ENCODE measurements at places on chromosomes 6 and 20. TPM values are rescaled to one million over a fixed set of nuclear protein-coding genes. Genes with fewer than 3 reads are reported as not detected.
A peak's percentile ranks its signal among the peaks of the same experiment; 100 is the strongest.

The HTR1E gene
- not detected for total RNA-seq

The LY6G6F gene
- total RNA-seq = not detected

The NSFL1C gene
- total RNA-seq = 95.4 TPM

DNA sequence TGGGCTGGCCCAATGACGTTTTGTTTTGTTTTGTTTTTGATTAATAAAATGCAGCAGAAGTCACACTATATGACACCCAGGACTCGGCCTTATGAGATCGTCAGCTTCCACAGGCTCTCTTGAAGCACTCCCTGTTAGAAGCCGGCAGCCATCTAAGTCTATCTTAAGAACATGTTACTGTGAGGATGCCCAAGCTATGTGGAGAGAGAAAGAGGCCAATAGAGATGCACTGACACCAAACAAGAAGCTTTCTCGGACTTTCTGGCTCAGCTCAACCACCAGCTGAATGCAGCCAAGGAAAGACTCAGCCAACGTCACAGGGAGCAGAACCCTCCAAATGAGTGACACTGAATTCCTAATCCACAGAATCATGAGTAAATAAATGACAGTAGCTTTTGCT, 14.0 kb downstream of the SGK1 start:
- no peaks in the 10 kb centered on the region for H3K36me3 ChIP-seq
- no peak overlapping the region for H3K4me3 ChIP-seq
- H3K27ac ChIP-seq = no peak overlapping the region
- H3K4me1 ChIP-seq = peaks cover 24% of the 10 kb centered on the region
- DNase-seq = no peak

DNA sequence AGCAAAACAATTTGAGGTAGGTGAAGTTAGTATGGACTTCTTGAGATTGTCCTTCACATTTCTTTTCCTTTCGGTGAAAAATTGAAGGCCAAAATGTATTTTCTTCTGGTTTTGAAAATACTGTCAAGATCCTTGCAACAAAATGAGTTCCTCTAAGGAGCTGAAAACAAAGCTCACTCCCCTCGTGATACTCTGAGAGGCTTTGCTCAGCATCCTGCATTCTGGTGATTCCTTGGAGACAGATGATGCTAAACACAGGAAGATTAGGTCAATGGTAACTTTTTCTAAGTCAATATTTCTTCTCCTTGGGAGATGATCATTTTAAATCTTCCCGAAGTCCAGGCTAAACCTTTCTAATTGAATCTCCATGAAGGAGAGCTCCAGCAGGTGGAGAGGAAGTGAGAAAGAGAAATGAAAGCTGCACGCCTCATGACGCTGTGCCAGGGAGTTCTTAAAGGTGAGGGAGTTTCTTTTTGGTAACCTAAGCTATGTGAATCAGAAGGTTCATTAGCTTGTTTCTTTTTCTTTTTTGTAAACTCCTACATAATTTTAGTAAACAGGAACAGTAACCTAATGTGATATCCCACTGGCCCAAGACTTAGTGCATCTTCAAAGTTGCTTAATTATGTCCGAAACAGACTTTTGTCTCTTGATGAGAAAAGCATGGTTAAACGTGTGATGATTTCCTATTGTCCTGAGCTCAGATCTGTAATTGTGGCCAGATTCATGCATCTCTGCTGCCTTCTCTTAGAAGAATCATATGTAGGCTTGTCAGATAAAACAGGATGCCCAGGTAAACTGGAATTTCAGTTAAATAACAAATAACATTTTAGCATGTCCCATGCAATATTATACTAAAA, 15.0 kb downstream of the ESR1 start:
- DNase-seq = no peak
- no peak overlapping the region for H3K27ac ChIP-seq
- no peaks in the 10 kb centered on the region for H3K36me3 ChIP-seq
- H3K4me1 ChIP-seq = no peaks in the 10 kb centered on the region
- H3K27me3 ChIP-seq = peaks cover 9% of the 10 kb centered on the region

GRCh38 chr6:122145246-122145645, 254.2 kb upstream of the HSF2 start:
- no peak overlapping the region for H3K4me3 ChIP-seq
- no peak overlapping the region for H3K27ac ChIP-seq
- no peaks in the 10 kb centered on the region for H3K36me3 ChIP-seq
- no peak for DNase-seq
- no peaks in the 10 kb centered on the region for H3K4me1 ChIP-seq
- H3K27me3 ChIP-seq = no peaks in the 10 kb centered on the region

The BTBD9 gene
- 11.6 TPM for total RNA-seq

DNA sequence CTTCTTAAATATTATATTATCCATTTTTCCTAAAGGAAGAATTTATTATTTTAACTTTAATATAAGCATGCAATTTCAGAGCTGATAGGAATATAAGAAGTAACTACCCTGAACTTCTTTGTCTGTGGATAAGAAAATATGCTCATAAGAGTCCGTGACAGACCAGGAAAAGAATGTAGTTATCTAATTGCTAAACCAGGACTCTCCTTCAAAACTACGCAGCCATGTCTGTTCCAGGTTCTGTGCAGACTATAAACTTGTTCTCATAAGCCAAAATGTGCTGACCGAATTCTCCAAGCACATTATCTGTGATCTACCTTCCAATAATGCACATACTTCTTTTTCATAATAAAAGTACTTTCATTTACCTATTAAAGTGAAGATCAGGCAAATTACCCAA, 116.5 kb downstream of the TRDN start:
- no peaks in the 10 kb centered on the region for H3K4me1 ChIP-seq
- no peak for DNase-seq
- H3K4me3 ChIP-seq = no peak overlapping the region
- no peaks in the 10 kb centered on the region for H3K27me3 ChIP-seq
- no peak overlapping the region for H3K27ac ChIP-seq

DNA sequence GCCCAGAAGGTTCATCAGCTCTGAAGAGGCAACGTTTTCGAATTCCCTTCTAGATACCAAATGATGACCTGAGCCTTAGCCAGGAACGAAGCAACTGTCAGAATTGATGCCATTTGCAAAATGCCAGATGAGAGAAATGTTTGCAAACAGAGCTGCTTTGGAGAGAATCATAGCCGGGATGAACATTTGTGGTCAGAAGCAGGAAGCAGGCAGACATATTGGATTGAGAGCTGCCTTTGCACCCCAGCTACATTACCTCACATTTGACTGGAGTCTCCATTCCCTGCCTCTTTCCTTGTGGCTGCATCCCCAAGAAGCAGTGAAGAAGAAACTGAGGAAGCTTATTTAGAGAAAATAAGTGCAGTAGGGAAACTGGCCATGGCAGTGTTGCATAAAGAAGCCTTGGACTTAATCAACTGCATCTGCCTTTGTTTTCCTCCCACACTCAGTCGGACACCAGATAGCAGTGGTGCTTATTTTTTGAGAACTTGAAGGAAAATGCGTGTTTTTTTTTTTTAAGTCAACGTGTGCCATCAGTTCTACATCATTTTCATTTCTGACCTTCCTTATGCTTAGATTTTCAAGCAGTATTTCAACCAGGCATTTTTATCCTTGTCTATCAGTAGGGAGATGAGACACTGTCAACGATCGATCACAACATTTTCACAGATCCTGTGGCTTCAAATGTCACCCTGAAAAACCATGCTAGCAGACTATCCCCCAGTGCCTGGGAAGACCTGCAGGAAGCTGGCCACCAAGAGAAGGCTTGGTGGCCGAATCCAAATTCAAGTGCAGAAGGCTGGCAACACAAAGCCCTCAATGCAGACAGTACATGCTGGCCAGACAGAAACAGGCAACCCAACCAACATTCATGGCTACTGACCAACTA, 541.2 kb upstream of the JARID2 start:
- H3K27ac ChIP-seq = peak overlapping the region; percentile 96
- no peaks in the 10 kb centered on the region for H3K27me3 ChIP-seq
- H3K36me3 ChIP-seq = no peaks in the 10 kb centered on the region
- no peak for DNase-seq
- no peak overlapping the region for H3K4me3 ChIP-seq

GRCh38 chr6:111870051-111870741, 3.1 kb downstream of the FYN start:
- H3K27ac ChIP-seq = no peak overlapping the region
- peaks cover 51% of the 10 kb centered on the region for H3K4me1 ChIP-seq
- DNase-seq = no peak
- no peaks in the 10 kb centered on the region for H3K36me3 ChIP-seq

The DNMT3B gene
- total RNA-seq = 0.93 TPM

DNA sequence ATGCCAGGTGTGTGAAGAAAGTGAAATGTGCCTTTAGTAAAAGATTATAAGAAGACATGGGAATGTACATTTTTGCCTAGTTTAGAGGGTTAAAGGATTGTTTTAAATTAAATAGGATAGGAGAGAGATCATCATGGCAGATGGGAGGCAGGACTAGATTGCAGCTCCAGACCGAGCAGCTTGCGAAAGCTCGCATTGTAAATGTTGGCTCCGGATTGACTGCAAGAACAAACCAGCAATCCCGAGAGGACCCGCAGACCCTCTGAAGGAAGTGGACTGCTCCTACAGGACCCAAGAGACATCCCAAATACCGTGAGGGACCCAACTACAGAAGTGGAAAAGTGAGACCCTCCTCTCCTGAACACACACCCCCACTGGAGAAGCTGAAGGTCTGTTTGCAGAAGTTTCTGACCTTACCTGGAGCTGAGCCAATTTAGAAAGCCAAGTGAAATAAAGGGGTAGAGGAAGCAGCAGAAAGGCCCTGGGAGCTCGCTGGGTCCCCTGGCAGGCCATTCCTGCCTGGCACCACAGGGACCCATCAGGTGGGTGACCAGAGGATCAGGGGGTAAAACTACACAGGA, 30.0 kb upstream of the TPD52L1 start:
- no peak for DNase-seq
- H3K27ac ChIP-seq = no peak overlapping the region
- peak overlapping the region; percentile 2 for H3K4me3 ChIP-seq
- no peaks in the 10 kb centered on the region for H3K27me3 ChIP-seq
- no peaks in the 10 kb centered on the region for H3K36me3 ChIP-seq
- H3K4me1 ChIP-seq = peaks cover 22% of the 10 kb centered on the region

GRCh38 chr6:40798069-40798770, 211.1 kb upstream of the LRFN2 start:
- peaks cover 27% of the 10 kb centered on the region for H3K27me3 ChIP-seq
- no peaks in the 10 kb centered on the region for H3K36me3 ChIP-seq
- no peak overlapping the region for H3K4me3 ChIP-seq
- 0 out of 2 replicates have a peak, but pooled peaks cover 5% of the 10 kb centered on the region for H3K4me1 ChIP-seq
- no peak for DNase-seq

GRCh38 chr20:62770916-62771315, 25.4 kb upstream of the MRGBP start:
- no peaks in the 10 kb centered on the region for H3K36me3 ChIP-seq
- peaks cover 18% of the 10 kb centered on the region for H3K27me3 ChIP-seq
- no peak overlapping the region for H3K4me3 ChIP-seq
- peaks cover 33% of the 10 kb centered on the region for H3K4me1 ChIP-seq
- H3K27ac ChIP-seq = no peak overlapping the region

GRCh38 chr6:52244400-52244799, at the start of gene IL17F:
Gene IL17F, minus strand, starts transcription at chr6:52244500. Its CDS starts 71 bp downstream, at chr6:52244429.
- no peak within 1 kb of the TSS for H3K27ac ChIP-seq
- DNase-seq = no peak
- no peaks in the 10 kb centered on the region for H3K4me1 ChIP-seq
- no peaks in the 10 kb centered on the region for H3K36me3 ChIP-seq
- peaks cover 24% of the 10 kb centered on the region for H3K27me3 ChIP-seq

DNA sequence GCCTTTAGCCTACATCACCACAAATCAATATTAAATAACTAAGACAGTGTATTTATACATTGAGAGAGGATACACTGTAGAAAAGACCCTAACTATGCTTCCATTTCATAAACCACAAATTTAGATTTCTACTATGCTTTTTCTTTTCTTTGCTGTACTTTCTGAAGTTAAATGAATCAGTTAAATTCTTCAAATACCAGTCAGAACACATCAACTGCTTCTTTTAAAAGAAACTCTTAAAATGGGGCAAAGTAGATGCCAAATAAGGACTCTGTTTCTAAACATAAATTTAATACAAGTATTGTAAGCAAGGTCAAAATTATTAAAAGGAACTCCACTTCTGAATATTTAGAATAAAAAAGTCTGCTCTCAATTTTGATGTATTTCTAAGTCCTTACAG, 76.9 kb downstream of the GMDS start:
- peak overlapping the region; percentile 67 for H3K27ac ChIP-seq
- peaks cover 5% of the 10 kb centered on the region for H3K4me1 ChIP-seq
- no peaks in the 10 kb centered on the region for H3K36me3 ChIP-seq
- DNase-seq = peak; percentile 11

DNA sequence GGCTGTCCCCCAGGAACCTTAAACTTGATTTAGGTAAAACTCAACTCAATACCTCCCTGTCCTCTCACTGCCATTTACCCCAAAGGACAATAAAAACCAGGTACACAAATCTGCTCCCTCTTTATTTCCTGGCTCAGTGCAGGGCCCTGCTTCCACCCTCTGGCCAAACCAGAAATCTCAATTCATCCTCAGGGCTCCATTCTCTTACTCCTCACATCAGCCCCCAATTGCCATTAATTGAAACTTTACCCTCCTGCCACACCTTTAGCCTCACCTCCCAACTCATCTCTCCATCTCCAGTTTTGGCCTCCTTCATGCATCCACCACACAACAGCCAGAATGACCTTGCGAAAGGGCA, 10.5 kb downstream of the ZBTB2 start:
- no peaks in the 10 kb centered on the region for H3K27me3 ChIP-seq
- DNase-seq = no peak
- H3K36me3 ChIP-seq = peaks cover 14% of the 10 kb centered on the region
- H3K4me1 ChIP-seq = peaks cover 38% of the 10 kb centered on the region

The CD109 gene
- 34.8 TPM for total RNA-seq

The MAS1 gene
- total RNA-seq = not detected

The GMNN gene
- 27.4 TPM for total RNA-seq

DNA sequence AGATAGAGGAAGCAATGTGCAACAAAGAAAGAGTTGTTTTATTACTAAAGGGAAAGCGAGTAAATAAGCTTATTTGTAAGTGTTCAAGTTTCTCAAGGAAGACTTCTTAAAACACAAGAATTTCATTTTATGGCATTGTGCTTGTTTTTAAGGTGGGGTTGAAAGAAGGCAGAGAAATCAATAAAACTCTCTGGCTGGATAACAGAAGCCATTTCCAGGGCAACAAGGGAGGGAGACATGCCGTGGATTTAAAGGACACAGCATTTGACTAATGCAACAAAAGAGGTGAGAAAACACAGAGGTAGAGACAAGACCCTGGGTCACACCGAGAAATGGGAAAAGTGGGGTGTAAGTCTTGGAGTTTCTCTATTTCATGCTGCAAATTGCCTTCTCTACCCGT, 28.8 kb upstream of the GMPR start:
- no peaks in the 10 kb centered on the region for H3K36me3 ChIP-seq
- H3K4me3 ChIP-seq = no peak overlapping the region
- no peak overlapping the region for H3K27ac ChIP-seq
- H3K4me1 ChIP-seq = peaks cover 28% of the 10 kb centered on the region
- peaks cover 6% of the 10 kb centered on the region for H3K27me3 ChIP-seq

The BIRC7 gene
- total RNA-seq = not detected

The RAD21L1 gene
- 0.85 TPM for total RNA-seq

The KCNK16 gene
- total RNA-seq = not detected

- H3K27me3 ChIP-seq = no peaks in the 10 kb centered on the region
- peaks cover 42% of the 10 kb centered on the region for H3K4me1 ChIP-seq
- peak; percentile 70 for DNase-seq
- H3K27ac ChIP-seq = peak overlapping the region; percentile 93
- peaks cover 29% of the 10 kb centered on the region for H3K36me3 ChIP-seq
- peak overlapping the region; percentile 81 for H3K4me3 ChIP-seq
Measured at GRCh38 chr6:45504947-45505346, 127.2 kb upstream of the SUPT3H start.

Data from HFFc6 (cell line).